H9 (cell line): ENCODE measurements at places on chromosomes 2 and 18.

DNA sequence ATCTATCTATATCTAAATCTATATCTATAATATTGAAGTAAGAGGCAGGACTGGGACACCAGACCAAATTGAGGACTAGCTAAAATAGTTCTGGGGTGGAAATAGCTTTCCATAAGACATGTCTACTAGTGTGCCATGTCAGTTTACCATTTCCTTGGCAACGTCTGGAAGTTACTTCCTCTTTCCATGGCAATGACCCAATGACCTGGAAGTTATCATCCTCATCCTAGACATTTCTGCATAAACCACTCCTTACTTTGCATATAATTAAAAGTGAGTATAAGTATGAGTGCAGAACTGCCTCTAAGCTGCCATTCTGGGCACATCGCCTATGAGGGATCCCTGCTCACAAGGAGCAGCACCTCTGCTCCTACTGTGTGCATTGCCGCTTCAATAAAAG is 734.0 kb upstream of the GCFC2 start:
- no peak for DNase-seq

DNA sequence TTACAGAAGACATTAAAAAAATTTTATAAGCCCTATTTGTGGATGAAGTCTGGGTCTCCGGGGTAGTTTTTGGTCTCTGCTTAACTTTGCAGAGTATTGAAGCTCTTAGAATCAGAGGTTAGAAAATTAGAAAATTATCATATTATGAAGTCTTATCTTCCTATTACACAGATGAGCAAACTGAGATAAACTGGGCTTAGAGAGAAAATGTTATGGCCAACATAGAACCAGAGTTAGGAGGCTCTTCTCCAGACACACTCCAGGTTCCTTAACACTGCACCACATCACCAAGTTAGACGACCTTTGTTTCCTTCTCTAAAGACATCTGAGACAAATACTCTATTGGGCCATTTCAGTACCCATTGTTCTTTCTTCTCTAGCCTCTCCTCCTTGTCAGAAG is 36.7 kb upstream of the NEB start:
- DNase-seq = no peak

DNA sequence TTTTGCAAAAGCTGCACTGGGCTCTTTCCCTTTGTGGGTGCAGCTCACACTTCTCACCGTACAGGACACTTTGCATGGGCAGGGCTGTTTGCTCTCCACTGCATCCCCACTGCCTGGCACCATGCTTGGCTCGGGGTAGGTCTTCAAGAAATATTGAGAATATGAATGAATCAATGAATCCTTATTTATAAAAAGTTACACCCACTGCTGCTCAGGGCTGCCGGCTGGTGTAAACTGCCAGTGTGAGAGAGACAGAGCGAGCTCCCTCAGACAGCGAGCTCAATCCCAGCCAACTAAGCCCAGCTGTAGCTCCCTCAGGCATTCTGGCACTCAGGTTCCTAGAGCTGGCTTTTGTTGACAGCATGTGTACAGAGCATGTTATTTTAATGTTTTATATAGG is 3.4 kb downstream of the TMEM185B start:
- DNase-seq = no peak

- DNase-seq = no peak
These were observed 86.5 kb downstream of the VSNL1 start for GRCh38 chr2:17626986-17627385.

- no peak for DNase-seq
These were observed 12.6 kb downstream of the UBE2E3 start for GRCh38 chr2:180992994-180993393.

GRCh38 chr2:239596792-239597191 is 196.0 kb upstream of the HDAC4 start:
- no peak for DNase-seq

DNA sequence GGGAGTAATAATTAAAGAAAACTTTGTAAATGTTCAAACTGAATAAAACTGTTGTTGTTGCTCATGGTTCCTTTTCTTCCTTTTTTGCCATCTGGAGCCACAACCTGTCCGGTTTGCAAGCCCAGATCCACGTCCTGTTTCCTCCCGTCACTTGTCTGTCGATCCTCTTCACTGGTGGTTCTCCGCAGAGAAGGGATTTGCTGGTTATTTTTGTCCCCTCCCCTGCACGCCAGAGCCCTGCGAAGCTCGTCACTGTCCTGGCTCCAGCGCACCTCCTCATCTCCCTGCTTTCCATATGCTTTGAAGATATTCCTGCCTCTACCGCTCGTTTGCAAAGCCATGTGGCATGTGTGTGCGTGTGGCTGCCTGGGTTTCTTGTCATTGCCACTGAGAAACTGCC is 461.4 kb downstream of the RNF144A start:
- DNase-seq = no peak

DNA sequence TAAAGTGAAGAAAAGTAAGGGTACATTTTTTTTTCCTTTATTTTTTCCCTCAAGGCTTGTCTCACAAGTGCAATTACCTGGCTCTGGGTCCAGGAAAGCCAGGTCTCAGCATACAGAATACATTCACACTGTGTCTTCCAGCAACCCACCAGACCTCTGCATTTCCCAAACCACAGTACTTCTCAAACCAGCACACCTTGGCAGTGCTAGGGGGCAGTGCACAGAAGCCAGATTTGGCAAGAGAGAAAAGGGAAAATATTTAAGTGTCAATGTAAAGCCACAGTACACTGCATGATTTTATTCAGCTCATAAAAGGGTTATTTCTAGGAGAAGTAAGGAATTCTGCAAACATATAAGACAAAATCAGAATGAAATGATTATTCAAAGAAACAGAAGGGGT is 172.8 kb downstream of the NRXN1 start:
- no peak for DNase-seq

- DNase-seq = no peak
These were observed 46.4 kb upstream of the BZW1 start for GRCh38 chr2:200765139-200765951.

DNA sequence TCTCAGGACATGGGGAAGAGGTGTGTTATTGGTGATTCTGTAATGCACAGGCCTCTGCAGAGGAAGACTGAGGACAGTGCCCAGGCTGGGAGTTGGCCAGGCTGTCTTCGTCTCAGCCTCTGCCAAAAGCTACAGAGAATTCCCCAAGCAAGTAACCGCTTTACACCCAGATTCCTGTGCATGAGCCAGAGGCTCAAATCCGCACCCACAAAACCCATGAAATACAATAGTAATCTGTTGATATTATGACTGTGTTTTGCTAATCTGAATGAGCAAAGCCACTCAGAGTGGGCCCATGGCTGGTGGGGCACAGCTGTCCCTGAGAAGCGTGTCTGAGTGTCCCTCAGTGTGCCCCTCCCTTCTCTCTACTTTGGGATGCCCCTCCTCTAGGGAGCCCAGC is 149.5 kb upstream of the PXDN start:
- DNase-seq = no peak

DNA sequence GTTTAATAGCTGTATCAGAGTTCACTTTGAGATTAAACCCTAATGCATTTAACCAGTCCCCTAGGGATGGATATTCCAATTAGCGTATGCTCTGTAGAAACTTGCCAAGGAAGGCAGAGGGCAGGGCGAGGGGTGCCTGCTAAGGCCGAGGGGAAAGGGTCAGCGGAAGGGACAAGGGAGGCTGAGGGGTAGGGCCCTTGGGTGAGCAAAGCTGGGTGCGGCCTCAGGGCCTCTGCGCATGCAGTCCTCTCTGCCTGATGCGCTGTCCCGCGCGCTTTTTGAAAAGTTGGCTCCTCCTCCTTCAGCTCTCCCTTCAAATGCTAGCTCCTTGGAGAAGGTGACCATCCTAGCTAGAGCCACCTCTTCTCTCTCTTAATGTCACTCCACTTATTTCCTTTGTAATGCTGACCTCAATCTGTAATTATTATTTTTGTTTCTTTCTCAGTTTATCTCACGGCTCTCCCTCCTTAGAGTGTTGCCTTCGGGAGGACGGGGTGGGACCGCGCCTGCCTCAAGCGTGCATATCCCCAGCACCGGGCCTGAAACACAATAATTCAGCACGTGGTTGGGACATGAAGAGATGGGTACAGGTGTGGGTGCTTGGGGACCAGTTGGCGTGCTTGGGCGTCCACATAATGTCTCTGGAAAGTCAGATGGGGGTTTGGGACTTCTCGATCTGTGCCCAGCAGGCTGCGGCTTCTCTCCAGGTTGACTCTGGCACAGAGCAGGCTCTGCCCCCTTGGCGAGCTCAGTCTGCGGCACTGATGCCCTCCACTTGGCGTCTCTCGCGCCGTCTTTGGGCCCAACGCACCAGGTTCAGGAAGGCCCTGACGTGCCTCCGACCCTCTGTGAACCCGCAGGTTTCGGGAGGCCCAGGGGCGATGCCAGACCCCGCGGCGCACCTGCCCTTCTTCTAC is 10.0 kb downstream of the ZAP70 start:
- no peak for DNase-seq

DNA sequence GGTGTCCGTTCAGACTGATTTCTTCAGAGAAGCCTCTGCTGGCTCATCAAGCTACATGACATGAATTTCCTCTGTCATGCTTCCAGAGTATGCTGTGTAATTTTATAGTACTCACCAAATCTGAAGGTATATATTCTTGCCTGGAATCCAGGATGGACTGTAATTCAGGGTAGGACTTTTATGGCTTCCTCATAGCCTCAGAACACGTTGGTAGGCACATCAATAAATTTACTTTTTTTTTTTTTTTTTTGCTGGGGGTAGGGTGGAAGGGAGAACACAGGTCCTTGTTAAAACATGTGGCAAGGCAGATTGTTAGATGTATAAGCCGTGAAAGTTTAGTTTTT is 34.4 kb downstream of the MTA3 start:
- no peak for DNase-seq

DNA sequence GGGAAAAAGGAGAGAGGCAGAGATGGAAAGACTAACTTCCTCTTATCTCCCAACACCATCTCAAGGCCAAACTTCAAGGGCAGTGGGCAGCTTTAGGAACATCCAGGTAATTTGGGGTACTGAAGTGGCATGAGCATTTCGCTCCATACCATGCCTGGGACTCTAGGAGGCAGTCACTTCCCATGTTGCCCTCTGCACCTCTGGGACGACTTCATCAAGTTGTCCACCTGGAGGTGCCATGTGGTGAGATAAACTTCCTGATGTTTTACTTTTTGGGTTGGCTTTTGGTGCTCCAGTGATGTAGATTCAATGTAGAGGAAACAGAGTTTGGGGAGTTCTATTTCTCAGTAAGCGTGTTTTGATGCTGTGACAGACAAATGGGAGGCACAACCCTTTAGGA is 56.3 kb upstream of the UPP2 start:
- peak; percentile 54 for DNase-seq

- no peak for DNase-seq
These were observed 24.0 kb downstream of the ZNF385B start for GRCh38 chr2:179837408-179837807.

- DNase-seq = no peak
These were observed 158.4 kb downstream of the BCL2 start for GRCh38 chr18:63161032-63161760.

DNA sequence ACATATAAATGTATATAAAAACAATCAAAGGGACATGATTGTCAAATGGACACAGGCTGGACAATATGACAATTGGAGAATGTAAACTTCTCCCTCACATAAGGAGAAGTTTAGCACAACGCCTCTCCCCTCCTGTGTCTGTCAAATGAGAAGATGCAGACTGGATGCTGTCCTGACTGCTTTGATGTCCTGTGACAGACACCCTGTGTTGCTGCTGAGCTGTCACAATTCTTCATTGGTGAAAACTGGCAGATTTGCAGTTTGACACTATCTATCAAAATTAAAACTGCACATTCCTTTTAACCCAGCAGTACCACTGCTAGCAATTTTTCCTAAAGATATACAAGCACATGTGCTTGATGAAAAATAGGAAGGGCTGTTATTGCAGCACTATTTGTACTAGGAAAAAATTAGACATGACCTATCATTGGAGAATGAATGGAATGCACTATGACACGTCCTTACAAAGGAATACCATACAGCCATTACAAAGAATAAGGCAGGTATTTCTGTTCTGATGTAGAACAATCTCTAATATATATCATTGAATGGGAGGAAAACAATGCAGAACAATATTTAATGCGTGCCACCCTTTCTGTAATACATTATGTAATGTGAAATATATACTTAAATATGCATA is 12.4 kb downstream of the DPYSL5 start:
- no peak for DNase-seq

DNA sequence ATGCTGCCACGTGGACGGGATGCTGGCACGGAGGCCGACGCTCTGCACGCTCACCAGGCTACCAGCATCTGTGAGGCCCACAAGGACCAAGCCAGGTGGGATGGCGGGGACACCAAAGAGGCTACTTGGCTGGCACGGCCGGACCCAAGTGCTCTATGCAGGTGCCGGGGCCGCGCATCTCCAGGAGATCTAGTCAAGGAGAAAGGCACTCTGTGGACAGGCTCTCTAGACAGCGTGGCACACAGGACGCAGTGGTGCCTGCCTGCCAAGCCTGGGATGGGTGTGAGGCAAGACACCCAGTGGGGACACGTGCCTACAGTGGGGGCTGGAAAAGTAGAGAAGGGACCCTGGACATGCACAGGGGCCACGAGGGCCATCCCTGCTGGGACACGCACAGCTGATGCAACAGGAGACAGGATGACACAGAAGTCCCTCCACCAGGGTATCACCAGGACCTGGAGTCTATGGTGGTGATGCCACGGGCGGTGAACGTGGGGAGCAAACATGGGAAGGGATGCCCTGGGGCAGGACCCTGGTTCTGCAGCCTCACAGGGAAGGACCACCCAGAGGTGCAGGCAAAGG is 28.5 kb downstream of the ZNF516 start:
- no peak for DNase-seq

- DNase-seq = no peak
These were observed 10.7 kb upstream of the RNU4ATAC start for GRCh38 chr2:121519732-121520640.

- no peak for DNase-seq
These were observed 127.9 kb downstream of the ANKRD44 start for GRCh38 chr2:197182668-197183067.

DNA sequence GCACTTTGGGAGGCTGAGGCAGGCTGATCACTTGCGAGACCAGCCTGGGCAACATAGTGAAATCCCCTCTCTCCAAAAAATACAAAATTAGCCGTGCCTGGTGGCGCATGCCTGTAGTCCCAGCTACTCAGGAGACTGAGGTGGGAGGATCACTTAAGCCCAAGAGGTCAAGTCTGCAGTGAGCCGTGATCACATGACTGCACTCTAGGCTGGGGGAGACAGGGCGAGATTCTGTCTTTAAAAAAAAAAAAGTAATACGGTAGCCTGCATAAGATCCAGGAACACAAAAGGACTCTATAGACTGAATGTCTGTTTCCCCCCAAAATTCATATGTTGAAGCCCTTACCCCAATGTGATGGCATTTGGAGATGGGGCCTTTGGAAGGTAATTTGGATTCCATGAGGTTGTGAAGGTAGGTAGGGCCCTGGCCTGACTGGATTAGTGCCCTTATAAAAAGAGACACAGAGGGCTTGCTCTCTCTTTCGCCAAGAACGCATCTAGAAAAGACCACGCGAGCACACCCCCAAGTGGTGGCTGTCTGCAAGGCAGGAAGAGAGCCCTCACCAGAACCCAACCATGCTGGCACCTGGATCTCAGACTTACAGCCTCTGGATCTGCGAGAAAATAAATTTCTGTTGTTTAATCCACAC is 17.0 kb downstream of the MBOAT2 start:
- DNase-seq = peak; percentile 75
